ENCODE measurements at places on chromosomes 3 and 15.

- DNase-seq, result no peak
These were observed 645.8 kb downstream of the ROBO2 start for GRCh38 chr3:77685713-77686112.

- no peak for DNase-seq
These were observed 168.3 kb upstream of the SEMA6D start for GRCh38 chr15:47548986-47549385.

DNA sequence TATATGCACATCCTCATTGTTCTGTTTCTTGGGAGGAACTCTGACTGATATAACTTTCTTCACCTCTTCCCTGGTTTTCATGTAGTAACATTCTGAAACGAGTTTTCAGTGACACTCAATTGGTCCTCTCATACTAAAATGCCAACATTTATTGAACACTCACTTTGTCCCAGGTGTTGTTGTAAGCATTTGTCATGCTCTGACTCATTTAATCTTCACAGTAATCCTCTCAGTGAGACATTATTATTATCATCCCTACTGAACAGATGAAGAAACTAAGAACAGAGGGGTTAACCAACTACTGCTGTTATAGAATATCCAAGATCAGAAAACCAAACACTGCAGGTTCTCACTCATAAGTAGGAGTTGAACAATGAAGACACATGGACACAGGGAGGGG is 94.1 kb upstream of the MRPL3 start:
- DNase-seq, result no peak

- DNase-seq, result no peak
These were observed 36.7 kb downstream of the FOXP1 start for GRCh38 chr3:71546821-71547220.

GRCh38 chr3:177807150-177807875 is 610.0 kb upstream of the TBL1XR1 start:
- DNase-seq, result no peak

DNA sequence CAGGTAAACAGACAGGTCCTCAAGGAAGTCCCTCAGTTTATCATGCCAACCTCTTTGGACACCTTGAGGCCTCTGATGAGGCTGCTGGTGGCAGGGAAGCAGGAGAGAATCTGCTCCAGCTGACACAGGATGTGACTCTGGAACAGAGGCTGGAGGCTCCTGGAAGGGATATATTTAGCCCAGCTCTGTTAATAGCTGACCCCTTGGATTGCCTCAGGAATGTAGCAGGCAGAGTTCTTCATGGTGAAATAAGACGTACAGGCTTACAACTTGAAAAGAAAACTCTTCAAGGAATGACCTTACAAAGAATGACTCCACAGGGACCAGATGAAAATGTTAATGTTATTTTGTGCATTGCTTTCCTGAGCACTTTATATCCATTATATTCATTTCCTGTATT is 90.5 kb downstream of the AQP9 start:
- DNase-seq, result no peak

DNA sequence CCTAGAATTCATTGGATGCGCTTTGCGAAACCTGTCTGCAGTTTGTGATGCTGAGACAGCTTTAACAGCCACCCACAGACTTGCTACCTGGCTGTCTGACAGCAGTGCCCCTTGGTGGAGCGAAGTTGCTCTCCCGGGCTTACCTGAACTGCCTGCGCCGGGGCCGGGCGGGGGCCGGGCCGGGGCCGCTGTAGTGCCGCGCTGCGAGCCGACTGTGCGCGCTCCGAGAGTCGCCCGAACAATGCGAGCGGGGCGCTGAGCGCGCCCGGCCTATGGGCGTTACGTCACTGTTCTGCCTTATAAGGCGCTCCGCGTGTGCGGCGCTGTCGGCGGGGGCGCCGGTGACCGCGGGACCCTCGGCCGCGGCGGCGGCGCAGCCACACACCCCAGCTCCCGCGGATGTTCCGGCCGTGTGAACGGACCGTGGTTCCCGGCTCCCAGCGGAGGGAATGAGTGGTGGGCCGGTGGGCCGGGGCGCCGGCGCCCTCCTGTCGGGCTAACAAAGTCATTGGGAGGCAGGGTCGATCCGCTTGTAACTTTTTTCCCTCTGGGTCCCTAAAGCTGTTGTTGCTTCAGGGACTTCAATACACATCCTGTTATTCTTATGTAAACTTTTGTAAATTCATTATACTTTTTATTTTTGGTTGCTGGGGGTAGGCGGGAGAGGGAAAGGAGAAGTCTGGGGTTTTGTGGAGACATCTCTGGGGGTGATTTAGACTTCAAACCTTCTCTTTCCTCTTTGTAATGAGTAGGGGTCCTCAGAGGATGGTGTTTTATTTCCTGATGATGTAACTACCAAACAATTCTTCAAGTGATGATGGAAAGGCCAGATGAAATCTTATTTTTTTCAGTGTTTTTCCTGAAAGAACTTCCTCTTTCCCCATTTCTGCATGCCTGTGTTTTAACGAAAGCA is 58.5 kb downstream of the CMSS1 start:
- DNase-seq, result peak; percentile 46

- no peak for DNase-seq
These were observed 636.2 kb downstream of the NAALADL2 start for GRCh38 chr3:175495331-175495730.

DNA sequence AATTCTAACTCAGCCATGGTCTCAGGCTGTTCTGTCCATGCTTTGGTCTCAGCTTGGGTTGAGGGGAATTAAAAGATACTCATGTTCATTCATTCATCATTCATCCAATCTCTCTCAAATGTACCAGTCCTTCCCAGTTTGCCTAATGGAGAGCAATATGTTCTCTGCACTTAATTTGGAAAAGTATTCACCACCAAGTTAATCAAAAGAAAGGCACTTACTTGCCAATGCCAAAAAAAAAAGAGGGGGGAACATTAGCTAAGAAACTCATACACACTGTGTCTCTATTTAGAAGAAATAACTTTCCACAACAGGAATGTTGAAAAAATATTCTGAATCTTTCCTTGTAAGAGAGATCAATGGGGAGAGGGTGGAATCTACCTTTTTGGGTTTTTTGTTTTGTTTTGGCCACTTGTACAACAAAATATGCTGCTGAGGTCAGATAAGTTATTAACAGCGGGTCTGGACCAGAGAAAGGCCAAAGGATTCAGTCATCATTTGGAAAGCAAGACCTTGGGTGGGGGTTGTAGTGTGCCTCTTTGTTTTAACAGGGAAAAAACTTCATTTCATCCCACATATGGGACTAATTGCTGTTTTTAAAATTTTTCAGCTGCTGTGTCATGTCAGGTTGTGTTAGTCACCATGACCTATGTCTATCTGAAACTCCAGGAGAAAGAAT is 152.3 kb downstream of the FBN1 start:
- no peak for DNase-seq

DNA sequence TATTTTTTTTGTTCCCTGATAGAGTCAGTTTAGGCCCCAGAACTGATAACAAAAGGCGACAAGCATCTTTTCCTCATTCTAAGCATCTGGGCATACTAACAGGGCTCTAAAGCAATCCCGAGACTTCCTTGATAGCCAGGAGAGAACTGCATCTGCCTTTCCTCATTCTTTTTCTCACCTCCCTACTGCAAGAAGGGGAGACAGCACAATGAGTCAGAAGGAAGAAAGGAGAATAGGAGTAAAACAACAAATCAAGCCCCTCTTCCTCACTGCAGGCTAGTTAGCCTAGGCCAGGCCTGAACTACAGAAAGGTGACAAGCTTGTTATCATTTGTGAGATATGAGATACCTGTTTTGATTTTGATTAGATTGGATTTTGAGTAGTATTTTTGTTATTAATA is 97.9 kb downstream of the NAALADL2 start:
- DNase-seq, result no peak

DNA sequence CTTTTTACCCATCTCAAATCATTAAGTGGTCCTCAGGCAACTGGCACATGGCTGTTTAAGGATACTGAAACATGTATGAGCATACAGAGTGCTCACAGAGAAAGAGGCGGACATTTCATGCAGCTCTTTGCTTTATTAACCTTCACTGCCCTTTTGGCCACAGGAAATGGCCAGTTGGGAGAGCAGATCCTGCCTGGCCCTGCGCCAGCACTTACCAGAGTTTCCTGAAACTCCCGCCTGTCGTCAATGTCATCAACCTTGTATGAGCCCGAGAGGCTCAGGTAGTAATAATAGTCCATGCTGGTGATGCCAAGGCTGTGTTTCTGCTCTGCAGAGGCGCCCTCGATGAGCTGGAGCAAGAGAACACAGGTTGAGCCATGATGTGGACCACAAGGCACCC is 17.8 kb downstream of the LDHAL6B start:
- no peak for DNase-seq

GRCh38 chr3:71456156-71456555 is 127.4 kb downstream of the FOXP1 start:
- DNase-seq, result no peak

GRCh38 chr3:116267116-116267515 is 178.2 kb downstream of the LSAMP start:
- DNase-seq, result no peak

GRCh38 chr3:133208184-133208583 is 170.0 kb downstream of the TMEM108 start:
- DNase-seq, result no peak

DNA sequence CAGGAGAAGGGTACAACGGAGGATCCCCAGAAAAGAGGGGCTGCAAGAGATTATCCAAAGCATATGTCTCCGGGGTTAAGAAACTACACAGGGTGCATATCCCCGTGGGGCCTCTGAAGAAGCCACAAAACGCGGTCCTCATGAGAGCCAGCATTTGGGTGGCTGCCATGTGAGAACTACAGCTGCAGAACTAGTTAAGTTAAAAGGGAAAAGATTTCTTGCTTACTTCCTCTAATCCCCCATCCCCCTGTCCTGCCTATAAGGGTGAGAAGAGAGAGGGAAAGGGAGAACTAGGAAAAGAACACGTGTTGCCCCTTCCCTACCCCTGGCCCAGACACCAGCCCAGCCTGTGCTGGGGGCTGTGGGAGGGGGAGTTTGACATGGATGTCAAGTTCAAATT is 70.4 kb upstream of the PCSK6 start:
- DNase-seq, result no peak

DNA sequence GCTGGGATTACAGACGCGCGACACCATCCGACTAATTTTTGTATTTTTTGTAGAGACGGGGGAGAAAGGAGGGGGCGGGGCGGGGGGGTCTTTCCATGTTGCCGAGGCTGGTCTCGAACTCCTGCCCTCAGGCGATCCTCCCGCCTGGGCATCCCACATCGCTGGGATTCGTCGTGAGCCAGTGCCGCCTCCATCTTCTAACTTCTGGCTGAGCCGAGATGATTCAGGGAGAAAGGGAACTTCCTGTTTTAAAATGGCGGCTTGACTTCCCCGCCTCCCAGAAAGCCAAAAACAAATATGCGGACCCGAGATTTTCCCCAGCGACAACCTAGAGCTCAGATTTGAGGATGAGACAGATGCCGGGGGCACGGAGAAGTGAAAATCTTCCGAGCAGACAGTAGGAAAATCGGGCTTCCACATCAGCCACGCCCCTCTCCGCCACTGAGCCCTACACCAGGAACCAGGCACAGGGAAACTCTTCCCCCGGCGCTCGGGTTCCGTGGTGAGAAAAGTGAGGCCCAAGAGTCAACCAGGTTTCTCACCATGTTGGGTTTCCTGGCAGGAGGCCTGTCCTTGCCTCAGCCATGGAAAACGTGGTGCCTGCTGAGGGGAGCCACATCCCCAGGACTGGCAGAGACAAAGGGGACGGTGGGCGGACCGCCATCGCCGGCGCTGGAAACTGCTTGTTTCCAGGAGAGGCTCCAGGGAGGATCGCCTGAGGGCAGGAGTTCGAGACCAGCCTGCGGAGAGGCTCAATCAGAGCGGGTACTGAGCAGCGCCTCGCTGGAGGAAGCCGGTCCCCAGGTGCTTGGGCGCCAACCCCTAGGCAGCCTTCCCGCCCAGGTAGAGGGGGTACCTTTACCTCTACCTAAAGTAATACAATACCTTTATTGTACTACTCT is 18.7 kb downstream of the CHST14 start:
- DNase-seq, result no peak

DNA sequence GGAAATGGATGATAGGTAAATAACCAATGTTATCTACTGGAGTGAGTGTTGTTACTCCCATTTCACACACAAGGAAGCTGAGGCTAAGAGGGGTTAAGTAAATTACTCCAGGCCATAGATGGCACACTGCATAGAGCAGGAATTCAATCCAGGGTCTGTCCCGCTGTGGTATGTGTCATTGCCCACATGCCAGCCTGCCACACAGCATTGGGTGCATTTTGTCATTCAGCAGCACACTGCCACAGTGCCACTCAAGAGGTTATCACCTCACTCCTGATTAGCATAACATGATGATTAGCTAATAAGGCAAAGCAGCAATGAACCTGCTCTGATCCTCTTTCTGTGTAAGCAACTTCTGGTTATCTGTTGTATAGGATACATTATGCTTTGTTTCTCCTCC is 157.4 kb upstream of the CTNNB1 start:
- no peak for DNase-seq

DNA sequence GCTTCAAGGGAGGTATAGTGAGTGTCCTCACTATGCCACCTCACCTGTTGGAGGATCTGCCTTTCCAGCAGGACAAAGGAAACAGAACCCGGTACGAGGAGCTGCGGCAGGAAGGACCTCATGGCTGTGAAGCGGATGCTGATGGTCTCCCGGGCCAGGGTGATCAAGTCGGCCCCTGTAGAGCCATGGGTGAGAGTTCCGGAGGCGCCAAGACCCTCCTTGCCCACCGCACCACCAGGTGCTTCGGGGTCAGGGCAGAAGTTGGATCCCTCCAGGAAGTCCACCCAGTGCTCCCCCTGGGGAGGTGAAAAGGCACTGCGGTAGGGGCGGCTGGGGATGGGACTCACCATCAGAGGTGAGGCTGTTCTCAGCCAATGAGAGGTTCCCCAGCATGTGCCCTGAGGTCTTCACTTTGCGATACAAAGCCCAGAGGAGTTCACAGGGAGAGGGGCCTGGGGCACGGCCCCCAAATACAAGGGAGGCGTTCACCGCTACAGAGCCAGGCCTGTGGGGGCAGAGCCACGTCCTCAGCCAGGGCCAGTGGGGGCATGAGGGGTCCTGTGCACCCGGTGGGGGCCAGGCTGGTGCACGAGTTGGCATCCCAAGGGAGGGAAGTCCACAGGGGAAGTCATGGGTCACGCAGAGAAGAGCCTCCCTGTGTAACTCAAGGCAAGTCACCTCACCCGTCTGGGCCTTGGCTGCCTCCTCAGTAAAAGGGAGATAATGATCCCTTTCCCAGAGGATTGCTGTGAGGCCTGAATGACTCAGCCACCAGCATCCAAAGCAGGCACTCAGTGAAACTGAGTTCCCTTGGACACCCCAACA is 27.7 kb downstream of the C15orf39 start:
- DNase-seq, result no peak

DNA sequence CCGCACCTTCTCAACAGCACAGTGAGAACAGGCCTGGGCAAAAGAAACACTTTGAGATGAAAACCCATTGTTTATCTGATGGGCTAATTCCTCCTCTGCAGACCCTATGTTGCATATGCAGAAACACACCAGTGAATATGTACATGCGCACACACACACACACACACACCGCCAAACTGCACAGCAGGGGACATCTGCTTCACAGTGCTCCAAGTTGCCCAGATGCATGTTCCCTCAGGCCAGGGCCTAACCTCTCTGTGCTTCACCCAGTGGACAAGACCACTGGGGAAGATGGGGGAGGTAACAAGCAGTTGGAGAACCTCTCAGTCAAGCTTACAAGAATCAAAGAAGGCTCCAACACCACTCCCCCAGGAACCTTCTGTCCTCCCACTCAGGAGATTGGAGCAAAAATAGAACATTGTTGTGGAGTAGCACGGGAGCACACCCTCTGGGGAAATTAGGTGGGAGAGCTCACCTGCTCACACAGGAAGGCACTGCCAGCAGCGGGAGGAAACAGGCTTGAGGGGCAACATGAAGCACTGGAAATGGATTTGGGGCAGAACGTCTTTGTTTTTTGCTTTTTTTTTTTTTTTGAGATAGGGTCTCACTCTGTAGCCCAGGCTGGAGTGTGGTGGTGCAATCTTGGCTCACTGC is 13.0 kb downstream of the HCN4 start:
- DNase-seq, result no peak

GRCh38 chr15:49888323-49888693 is 230.7 kb downstream of the ATP8B4 start:
- no peak for DNase-seq

All from T-helper 17 cell (primary cell).